Suppressor macrophage (primary cell): ENCODE measurements at places on chromosomes 6 and 20.

GRCh38 chr6:164502833-164503232, 806.6 kb downstream of the C6orf118 start:
- no peak for DNase-seq

- DNase-seq, result peak; percentile 72
Measured at GRCh38 chr6:122717350-122717749, 62.2 kb upstream of the FABP7 start.

- DNase-seq, result no peak
Measured at GRCh38 chr20:51543422-51543788, 886 bp upstream of the NFATC2 start.

GRCh38 chr6:74603322-74604076, 602.4 kb downstream of the COL12A1 start:
- no peak for DNase-seq

- DNase-seq, result no peak
Measured at GRCh38 chr20:35908007-35908406, 46.3 kb downstream of the SCAND1 start.

- DNase-seq, result no peak
Measured at GRCh38 chr20:59075934-59076508, 33.4 kb upstream of the PRELID3B start.

GRCh38 chr20:11128220-11128718, 454.5 kb upstream of the JAG1 start:
- no peak for DNase-seq

GRCh38 chr6:136252441-136252840, 2.3 kb upstream of the MTFR2 start:
- DNase-seq, result no peak

GRCh38 chr20:47317127-47317895, 39.2 kb downstream of the ZMYND8 start:
- DNase-seq, result peak; percentile 94

DNA sequence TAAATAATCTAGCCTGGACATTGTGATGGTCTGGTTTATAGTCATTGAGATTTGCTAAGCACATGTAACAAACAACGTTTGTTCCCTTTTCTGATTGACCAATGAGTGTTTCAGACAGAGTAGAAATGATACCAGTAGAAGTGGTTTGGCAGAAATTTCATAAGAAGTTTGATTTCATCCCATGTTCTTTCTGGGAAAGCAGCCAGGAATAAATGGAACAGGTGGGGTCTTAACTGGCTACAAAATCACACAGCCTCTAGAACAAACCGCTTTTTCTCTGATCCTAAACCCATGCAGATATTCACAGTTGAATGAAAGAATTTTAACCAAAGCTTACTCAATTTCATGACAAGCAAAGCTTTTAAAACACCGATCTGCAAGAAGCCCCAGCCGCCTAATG, 227.5 kb downstream of the UST start:
- DNase-seq, result no peak

DNA sequence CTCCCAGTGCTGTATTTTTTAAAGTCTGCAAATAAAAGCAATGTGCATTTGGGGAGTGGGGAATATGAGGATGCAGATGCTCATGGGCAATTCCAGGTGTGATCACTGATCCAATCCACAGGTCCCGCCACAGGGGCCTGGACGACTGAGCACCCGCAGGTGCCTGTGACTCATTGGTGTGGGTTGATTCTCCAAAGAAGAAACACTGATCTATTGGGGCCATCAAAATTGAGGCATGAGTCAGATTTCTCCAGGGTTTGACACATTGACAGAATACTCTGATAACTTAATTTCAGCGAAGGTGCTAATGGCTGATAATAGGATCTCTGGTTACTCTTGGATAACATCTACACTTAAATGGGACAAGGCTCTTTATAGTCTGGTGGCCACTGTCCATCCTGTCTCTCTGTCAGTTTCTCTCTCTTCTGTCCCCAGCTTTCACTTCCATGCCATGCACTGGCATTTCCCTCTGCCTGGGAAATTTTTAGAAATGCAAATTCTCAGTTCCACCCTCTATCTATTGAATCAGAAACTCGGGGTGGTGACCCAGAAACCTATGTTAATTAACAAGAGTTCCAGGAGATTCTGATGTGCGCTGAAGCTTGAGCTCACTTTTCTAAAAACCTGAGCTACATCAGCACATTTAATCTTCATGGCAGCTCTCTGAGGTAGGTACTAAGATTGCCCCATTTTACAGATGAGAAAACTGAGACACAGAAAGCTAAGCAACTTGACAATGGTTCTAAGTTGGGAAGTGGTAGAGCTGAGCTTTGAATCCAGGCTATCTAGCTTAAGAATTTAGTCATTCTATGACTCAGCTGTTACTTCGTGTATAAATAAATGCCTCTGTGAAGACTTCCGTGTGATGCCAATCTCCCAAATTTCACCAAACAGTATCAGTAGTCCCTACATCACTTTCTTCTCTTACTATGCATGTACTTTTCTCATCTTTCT, 10.2 kb upstream of the RCAN2 start:
- no peak for DNase-seq

DNA sequence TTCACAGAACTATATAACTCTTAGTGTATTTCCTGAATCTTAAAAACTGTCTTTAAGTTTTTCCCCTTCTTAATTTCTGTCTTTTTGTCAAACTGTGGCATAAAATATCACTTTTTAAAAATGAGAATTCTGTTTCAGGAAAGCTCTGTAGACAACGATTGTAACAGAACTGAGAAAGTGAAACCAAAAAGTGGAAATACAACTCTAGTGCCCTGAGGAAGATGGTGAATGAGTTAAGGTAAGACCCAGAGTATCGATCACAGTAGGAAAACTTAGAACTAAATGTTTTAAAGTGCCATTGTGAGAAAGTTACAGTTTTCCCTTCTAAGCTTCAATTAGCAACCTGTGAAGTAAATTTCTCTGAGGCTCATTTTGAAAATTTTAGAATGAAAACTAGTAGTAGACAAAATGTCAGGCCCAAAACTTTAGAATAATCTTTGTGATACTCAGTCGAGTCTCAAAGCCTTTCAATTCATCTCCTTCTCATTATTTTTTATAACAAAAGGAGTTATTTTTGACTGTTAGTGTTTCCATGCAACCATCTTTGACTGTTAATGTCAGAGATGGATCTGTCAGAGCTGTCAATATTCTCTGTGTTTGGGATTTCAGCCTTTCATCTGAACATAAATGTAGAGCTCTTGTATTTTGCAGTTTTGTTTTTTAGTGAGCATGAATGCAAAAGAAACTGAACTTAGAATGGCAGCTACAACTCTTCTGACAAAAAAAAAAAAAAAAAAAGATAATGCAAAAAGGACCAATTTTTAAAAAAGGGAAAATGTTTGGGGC, 19.0 kb upstream of the TRDN start:
- DNase-seq, result no peak

DNA sequence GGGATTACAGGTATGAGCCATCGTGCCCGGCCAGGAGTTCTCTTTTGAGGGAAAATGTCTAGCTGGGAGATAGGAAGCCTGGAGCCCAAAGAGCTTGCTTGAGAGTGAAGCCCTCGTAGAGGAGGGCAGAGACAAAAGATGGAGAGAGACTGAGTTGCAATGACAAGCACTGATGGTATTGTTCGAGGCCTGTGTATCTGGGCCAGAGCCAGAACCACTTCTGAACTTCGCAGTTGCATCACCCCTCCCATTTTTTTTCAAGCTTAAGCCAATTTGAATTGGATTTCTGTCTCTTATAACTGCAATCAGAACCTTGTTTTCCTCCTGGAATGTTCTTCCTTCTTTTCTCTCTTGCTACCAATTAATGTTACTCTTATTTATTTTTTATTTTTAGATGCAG, 83.1 kb downstream of the KCNB1 start:
- DNase-seq, result no peak

GRCh38 chr6:43939281-43940070, 169.5 kb downstream of the VEGFA start:
- DNase-seq, result peak; percentile 56

DNA sequence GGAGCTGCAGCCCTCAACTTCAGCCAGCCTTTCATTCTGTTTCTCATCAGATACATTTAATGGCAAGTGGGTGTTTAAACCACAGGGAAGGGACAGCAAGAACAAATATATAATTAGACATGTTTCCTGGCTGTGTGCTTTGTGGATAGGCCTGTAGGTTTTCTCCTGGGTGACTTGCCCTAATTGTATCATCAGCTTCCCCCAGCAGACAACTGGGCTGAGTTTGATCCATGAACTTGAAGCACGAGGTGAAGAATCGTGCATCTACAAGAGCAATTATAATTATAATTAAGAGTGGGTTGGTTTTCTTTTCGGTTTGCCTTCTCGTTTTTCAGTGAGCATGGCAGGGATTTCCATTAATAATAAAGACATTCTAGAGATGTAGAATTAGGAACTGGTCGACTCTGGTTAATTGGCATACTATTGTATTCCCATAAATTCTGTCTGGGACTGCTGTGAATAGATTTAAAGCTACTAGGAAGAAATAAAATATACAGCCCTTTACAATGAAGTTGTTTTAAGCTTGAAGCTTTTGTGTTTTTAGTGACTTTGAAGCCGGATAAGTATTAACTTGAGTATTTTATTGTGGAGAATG, 1052.2 kb downstream of the KIF16B start:
- no peak for DNase-seq

DNA sequence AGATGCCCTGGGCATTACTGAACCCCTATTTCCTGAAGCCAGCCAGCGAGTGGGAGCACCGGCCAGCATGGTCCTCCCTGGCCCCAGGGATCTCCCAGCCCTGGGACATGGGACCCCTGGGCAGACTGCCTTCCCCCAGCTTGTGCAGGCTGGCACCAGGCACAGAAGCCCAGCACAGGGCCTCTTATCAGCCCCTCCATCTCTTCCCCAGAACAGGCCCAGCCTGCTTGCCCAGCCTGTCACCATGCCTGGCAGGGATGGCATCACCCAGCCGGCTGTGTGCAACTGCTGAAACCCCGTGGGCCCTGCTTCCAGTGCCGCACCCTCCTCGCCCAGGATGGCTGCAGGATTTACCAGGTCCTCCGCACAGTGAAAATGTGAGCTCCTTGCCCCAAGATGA, 6.1 kb upstream of the OSBPL2 start:
- no peak for DNase-seq

DNA sequence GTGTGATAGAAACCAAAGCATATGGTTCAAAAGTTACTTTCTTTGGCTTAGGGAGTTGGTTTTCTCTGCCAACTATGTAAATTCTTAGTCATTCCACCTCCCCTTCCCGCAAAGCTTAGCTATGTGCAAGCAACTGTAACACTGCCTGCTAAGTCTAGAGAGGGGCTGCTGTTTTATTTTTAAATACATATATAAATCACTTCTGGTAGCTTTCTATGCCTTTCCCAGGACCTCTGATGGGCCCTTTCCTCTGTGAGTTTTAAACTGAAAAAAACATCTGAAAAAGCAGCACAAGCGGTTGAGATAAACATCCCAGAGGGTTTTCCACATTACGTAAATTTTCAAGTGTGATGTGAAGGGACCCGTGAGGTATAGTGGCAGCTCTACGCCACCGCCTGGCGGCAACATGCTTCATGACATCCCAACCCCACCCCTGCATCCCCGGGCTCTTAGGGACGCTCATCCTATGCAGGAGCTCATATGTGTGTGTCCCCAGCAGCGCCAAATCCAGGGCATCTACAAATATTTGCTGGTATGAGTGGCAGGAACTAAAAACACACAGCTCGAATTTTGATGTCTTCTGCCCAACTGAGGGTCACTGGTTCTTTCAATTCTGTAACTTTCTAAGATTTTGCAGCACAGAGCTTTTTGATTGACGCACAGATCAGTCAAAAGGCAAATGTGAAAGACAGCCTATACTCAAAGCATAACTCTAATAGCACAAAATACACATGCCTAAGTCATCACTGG, 12.7 kb downstream of the SAYSD1 start:
- peak; percentile 47 for DNase-seq

DNA sequence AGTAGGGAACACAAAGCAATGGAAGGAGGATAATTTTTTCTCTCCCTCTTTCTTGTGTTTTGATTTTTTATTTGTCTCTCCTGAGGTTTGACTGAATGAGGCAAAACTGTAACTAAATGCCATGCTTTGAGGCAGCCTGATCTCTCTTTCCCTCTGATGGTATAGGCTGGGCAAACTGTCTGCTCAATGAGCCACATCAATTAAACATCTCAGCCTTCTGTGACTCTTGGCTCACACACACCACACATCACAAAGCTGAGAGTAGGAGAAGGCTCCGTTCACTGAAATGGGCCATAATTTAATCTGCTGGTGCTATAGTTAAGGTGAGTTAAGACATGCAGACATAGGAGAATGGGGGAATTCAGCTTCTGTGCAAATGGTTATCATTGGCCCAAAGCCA, 28.1 kb upstream of the SCGN start:
- DNase-seq, result no peak

GRCh38 chr6:139164001-139164400, 29.1 kb downstream of the HECA start:
- DNase-seq, result no peak

GRCh38 chr20:13180986-13181889, 39.8 kb upstream of the ISM1 start:
- no peak for DNase-seq

DNA sequence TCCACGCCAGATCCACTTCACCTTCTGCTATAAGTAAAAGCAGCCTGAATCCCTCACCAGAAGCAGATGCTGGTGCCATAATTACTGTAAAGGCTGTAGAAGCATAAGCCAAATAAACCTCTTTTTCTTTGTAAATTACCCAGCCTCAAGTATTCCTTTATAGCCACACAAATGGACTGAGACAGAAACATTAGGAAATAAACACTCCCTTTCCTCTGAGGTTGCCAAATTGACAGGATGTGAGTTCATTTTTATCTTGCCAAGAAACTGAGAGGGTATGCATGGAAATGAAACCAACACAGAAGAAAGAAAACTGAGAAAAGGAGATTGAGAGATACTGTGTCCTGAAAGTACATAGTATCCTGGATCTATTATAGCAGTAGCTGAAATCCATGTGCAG, 481.2 kb downstream of the HAO1 start:
- DNase-seq, result no peak

GRCh38 chr20:62716198-62716940, 7.7 kb downstream of the NTSR1 start:
- no peak for DNase-seq

DNA sequence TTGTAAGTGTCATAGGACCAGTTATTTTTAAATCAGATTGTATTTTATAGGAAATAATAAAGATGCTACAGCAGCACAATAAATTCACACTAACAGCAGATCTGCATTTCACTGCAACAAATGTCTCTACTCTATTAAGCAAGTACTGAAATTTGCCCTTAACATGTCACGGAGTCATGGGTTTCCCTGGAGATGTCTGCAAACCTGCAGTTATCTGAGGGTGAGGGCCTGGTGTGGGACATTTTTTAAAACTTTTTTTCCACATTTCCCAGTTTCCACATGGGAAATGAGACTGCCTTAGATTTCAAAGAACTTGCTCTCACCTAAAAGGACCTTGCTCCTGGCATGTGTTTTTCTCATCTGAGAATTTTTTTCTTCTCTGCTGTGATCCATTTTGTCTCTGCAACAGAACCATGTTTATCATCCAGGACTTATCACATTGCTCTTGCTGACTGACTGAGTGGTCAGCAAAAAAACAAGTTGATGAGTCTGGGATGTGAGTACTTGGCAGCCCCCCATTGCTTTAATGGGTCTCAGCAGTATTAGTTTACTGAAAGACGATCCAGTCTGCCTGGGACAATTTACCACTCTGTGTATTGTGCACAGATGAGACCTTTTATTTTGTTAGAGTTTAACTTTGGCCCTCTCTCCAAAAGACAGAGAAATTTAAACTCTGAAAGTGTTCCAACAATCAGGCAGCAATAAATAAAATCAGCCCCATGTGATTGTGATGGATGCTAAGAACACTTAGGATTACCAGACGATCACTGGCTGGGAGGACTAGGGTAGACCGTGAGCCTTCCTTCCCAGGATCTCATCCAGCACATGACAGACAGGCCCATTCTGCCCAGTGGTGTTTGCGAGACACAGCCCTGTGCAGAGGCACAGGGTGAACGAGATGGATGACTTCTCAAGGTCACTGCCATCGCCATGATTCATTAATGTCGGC, 268.8 kb downstream of the BTBD9 start:
- DNase-seq, result no peak
